T-helper 17 cell (primary cell): ENCODE measurements at places on chromosomes 13 and 19.

DNA sequence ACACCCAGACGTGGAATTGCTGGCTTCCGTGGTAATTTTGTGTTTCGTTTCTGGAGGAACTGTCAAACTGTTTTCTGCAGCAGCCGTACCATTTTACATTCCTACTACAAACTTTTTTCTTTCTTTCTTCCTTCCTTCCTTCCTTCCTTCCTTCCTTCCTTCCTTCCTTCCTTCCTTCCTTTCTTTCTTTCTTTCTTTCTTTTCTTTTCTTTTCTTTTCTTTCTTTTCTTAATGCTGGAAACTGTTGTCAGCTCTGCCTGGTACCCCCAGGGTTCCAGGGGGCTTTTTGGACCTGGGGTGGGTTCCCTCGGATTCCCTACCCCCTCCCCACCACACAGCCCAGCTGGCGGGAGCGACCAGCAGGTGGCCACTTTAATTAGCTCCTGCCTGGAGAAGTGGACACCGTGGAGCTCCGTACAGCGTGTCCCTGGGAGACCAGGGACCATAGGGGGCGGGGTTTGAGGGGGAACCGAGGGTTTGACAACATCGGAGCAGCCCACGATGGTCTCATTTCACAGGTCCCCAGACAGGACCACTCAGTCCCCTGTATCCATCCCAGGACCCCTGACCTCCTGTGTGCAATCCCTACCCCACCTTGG is 24.4 kb downstream of the CELF5 start:
- H3K27me3 ChIP-seq, result peaks cover 19% of the 10 kb centered on the region
- H3K4me1 ChIP-seq, result peaks cover 3% of the 10 kb centered on the region

DNA sequence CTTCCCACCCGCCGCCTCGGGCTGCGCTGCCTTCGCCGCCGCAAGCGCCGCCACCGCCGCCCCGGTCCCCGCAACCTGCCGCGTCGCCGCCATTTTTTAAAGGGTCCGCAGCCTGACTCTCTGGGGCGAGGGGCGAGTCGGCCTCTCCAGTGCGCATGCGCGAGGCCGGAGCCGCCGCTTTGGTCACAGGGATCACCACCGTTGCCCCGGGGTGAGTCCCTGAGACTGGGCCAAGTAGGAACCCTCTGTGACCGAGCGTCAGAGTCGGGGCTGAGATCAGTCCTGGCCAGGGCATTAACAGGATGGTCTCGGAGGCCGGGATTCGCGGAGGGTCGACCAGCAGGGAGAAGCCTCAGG is 42.6 kb downstream of the ZNF146 start:
- no peak overlapping the region for H3K27ac ChIP-seq
- H3K36me3 ChIP-seq, result peaks cover 2% of the 10 kb centered on the region
- H3K4me3 ChIP-seq, result no peak overlapping the region
- H3K4me1 ChIP-seq, result no peaks in the 10 kb centered on the region
- DNase-seq, result no peak

- no peak overlapping the region for H3K4me3 ChIP-seq
- DNase-seq, result no peak
- H3K27ac ChIP-seq, result no peak overlapping the region
- peaks cover 2% of the 10 kb centered on the region for H3K36me3 ChIP-seq
- peaks cover 3% of the 10 kb centered on the region for H3K4me1 ChIP-seq
- no peaks in the 10 kb centered on the region for H3K27me3 ChIP-seq
These were observed 89.5 kb upstream of the RFC3 start for GRCh38 chr13:33728271-33729037.

DNA sequence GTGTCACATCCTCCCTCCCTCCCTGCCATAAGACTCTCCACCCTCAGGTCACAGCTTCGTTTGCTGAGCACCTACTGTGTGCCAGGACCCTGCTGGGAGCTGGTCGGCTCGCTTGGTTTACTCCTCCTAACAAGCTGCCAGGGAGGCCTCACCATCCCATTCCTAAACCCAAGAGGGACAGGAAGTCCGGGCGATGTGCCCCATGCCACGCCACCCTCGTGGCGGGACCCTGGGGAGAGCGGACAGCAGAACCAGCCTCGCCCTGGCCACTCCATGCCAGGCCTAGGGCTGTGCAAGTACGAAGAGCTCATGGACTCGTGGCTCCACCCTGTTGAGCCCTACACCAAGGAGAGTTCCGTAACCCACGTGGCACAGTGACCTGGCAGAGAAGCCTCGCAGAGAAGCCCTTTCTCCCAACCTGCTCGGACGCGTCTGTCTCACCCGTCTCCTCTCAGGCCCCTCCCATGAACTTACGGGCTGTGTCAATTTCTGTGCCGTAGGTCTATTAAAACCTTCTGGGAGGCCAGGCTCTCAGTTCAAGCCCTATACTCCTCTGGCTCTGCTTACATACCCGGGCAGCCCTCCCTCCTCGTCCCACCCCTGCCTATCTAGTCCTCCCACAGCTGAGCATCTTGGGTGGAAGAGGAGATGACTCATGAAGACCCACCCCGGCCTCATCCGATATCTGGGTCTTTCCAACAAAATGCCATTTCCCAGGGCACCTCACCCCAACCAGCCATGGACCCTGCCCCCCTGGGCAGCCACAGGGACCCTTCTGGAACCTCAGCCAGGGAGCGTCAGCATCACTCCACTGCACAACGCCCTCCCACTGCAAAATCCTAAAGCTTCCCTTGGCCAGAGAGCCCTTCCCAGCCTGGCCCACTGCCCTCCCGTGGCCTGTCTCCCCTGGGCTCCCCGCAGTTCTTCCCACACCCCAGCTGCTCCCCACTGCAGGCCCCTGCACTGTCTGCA is 2.6 kb downstream of the UBXN6 start:
- peak overlapping the region; percentile 96 for H3K27ac ChIP-seq
- peaks cover 2% of the 10 kb centered on the region for H3K36me3 ChIP-seq

DNA sequence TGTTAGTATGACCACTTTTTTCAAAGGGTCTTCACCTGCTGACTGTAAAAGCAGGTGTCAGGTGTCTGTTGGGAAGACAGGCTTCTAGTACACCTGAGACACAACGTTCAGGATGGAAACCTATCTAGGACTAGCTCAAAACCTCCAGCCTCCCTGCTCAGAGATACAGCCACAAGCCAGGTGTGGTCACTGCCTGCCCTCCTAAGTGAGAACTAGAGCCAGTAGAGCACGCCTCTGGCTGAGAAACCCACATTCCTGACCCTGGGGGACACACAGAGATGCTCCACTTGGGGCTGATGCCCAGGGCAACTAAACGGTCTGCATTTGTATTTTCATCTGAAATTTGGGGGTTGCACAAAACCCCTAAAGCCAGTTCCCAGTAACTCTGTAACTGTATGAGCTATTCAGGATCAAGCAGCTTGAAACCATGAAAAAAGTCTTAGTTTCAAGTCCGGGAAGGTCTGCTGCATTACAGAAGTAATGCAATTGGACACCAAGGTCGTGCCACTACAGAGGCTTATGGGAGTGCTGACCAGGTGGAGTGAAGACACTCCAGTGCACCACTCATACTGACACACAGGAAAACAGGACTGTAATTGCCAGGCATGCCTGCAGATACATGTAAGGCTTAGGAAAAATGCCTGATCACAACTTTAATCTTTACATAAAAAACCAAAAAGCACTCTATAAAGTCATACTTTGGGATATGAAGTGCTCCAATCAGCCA is 27.8 kb downstream of the ANKRD10 start:
- H3K36me3 ChIP-seq, result no peaks in the 10 kb centered on the region
- DNase-seq, result no peak
- no peak overlapping the region for H3K4me3 ChIP-seq
- H3K27me3 ChIP-seq, result no peaks in the 10 kb centered on the region

DNA sequence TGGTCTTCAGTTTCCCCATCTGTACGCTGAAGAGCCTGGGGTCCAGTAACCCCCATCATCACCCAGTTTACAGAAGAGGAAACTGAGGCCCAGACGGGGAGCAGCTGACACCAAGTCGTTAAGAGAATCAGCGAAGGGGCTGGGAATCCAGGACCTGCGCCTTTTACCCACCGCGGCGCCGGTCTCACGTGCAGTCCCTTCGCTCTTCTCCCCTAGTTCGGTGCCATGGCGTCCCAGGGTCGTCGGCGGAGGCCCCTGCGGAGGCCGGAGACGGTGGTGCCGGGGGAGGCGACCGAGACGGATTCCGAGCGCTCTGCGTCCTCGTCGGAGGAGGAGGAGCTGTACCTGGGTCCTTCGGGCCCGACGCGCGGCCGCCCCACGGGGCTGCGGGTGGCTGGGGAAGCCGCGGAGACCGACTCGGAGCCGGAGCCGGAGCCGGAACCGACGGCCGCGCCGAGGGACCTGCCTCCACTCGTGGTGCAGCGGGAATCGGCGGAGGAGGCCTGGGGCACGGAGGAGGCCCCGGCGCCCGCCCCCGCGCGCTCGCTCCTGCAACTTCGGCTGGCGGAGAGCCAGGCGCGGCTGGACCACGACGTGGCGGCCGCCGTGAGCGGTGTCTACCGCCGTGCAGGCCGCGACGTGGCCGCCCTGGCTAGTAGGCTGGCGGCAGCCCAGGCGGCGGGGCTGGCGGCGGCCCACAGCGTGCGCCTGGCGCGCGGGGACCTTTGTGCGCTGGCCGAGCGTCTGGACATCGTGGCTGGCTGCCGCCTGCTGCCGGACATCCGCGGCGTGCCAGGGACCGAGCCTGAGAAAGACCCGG is 698 bp downstream of the BLOC1S3 start:
- peak overlapping the region; percentile 98 for H3K4me3 ChIP-seq
- H3K27ac ChIP-seq, result peak overlapping the region; percentile 83
- H3K4me1 ChIP-seq, result peaks cover 28% of the 10 kb centered on the region
- no peaks in the 10 kb centered on the region for H3K27me3 ChIP-seq
- H3K36me3 ChIP-seq, result peaks cover 8% of the 10 kb centered on the region

DNA sequence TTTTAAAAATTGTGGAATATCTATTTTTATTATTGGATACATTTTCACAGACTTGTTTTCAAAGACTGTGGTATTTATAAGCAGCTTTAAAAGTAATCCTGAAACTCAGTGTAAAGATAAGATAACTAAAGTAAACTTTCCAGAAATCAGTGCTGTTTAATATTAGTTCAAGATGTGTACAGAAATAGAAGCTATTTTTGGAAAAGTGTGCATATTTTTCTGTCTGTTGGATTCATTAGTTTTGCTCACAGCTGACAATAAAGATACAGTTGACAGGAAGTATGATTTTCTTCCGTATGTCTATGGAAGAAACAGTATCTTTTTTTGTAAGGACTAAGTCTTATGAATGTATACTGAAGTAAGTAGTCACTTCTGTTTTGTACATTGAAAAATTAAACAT is 85.9 kb downstream of the GJA3 start:
- H3K27ac ChIP-seq, result no peak overlapping the region
- H3K27me3 ChIP-seq, result no peaks in the 10 kb centered on the region
- H3K36me3 ChIP-seq, result peaks cover 3% of the 10 kb centered on the region
- H3K4me1 ChIP-seq, result peaks cover 11% of the 10 kb centered on the region

DNA sequence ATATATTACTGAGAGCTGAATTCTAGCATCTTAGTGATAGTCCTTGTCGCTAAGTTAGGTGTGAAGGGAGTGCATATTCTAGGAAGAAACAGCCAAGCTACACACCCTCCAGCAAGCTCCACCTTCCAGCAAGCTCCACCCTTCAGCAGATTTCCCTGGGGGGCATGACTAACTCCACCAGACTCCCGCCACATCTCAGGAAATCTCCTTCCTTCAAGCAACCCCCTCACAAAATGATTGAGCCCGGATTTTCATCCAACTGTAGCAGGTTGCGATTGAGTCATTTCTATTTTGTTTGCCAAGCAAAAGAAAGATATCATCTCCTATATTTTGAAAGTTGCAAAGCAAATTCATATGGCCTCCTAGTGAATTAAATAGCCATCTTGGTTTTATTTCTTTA is 162.1 kb upstream of the TMTC4 start:
- no peaks in the 10 kb centered on the region for H3K36me3 ChIP-seq
- H3K27me3 ChIP-seq, result peaks cover 17% of the 10 kb centered on the region
- H3K4me3 ChIP-seq, result no peak overlapping the region
- no peak overlapping the region for H3K27ac ChIP-seq

GRCh38 chr13:110713981-110714796 is 689 bp downstream of the ING1 start:
- peak overlapping the region; percentile 98 for H3K4me3 ChIP-seq
- DNase-seq, result peak; percentile 59
- H3K27me3 ChIP-seq, result no peaks in the 10 kb centered on the region
- peak overlapping the region; percentile 99 for H3K27ac ChIP-seq

DNA sequence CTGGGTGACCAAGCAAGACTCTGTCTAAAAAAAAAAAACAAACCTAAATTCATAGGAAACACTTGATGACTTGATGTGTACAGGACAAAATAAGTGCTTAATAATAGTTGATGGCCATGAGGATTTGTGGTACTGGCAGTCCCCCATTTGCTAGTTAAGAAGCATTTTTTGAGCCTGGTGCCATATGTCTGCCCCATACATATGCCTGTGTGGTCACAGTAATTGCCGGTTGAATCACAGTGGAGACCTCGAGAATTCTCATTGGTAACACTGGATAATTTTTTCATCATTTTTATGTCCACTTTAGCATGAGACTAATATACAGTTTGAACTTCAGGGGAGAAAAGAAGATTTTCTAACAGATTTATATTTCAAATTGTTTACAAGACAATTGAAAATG is 79.2 kb downstream of the LRCH1 start:
- no peaks in the 10 kb centered on the region for H3K27me3 ChIP-seq
- H3K4me1 ChIP-seq, result peaks cover 43% of the 10 kb centered on the region
- no peak for DNase-seq
- H3K27ac ChIP-seq, result no peak overlapping the region
- H3K36me3 ChIP-seq, result peaks cover 3% of the 10 kb centered on the region
- H3K4me3 ChIP-seq, result no peak overlapping the region

GRCh38 chr13:113432506-113433270 is 20.6 kb downstream of the ADPRHL1 start:
- H3K4me3 ChIP-seq, result no peak overlapping the region
- peaks cover 2% of the 10 kb centered on the region for H3K36me3 ChIP-seq
- no peak overlapping the region for H3K27ac ChIP-seq

GRCh38 chr13:107124129-107124718 is 556.3 kb upstream of the ARGLU1 start:
- H3K4me1 ChIP-seq, result no peaks in the 10 kb centered on the region
- no peak overlapping the region for H3K4me3 ChIP-seq
- H3K27me3 ChIP-seq, result no peaks in the 10 kb centered on the region
- no peaks in the 10 kb centered on the region for H3K36me3 ChIP-seq
- H3K27ac ChIP-seq, result no peak overlapping the region

DNA sequence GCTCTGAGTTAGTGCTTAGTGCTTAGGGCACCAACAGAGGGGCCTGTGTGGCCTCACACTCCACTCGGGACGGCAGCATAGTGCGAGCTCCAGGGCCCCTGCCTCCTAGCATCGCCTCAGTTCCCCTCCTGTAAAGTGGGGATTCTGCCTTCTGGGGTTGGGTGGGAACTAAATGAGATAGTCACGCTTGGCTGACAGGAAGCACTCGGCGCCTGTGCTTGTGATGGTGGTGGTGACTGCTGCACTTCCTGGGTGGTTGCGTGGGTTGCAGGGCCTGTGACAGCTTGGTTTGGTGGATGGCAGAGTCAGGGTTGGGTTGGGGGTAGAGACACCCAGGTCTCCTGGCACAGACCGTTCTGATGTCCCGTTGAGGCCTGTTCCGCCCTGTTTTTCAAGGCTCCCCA is 7.7 kb downstream of the PLEKHF1 start:
- peak overlapping the region; percentile 98 for H3K27ac ChIP-seq
- H3K27me3 ChIP-seq, result no peaks in the 10 kb centered on the region
- peaks cover 2% of the 10 kb centered on the region for H3K36me3 ChIP-seq
- peak; percentile 73 for DNase-seq
- peaks cover 76% of the 10 kb centered on the region for H3K4me1 ChIP-seq

- peak overlapping the region; percentile 88 for H3K4me3 ChIP-seq
- DNase-seq, result peak; percentile 37
- no peaks in the 10 kb centered on the region for H3K27me3 ChIP-seq
- no peaks in the 10 kb centered on the region for H3K36me3 ChIP-seq
These were observed 557 bp downstream of the PSPC1 start for GRCh38 chr13:19782049-19782726.

GRCh38 chr19:6491802-6492592 is 10.1 kb downstream of the TUBB4A start:
- H3K27me3 ChIP-seq, result no peaks in the 10 kb centered on the region
- no peak overlapping the region for H3K4me3 ChIP-seq
- no peaks in the 10 kb centered on the region for H3K36me3 ChIP-seq
- DNase-seq, result no peak
- no peak overlapping the region for H3K27ac ChIP-seq
- peaks cover 10% of the 10 kb centered on the region for H3K4me1 ChIP-seq
